NCI-H82 (cell line): ENCODE measurements at places on chromosomes 5 and 9.
A peak's percentile ranks its signal among the peaks of the same experiment; 100 is the strongest.

- no peak for DNase-seq
These were observed 8.3 kb upstream of the TIFAB start for GRCh38 chr5:135460246-135461033.

DNA sequence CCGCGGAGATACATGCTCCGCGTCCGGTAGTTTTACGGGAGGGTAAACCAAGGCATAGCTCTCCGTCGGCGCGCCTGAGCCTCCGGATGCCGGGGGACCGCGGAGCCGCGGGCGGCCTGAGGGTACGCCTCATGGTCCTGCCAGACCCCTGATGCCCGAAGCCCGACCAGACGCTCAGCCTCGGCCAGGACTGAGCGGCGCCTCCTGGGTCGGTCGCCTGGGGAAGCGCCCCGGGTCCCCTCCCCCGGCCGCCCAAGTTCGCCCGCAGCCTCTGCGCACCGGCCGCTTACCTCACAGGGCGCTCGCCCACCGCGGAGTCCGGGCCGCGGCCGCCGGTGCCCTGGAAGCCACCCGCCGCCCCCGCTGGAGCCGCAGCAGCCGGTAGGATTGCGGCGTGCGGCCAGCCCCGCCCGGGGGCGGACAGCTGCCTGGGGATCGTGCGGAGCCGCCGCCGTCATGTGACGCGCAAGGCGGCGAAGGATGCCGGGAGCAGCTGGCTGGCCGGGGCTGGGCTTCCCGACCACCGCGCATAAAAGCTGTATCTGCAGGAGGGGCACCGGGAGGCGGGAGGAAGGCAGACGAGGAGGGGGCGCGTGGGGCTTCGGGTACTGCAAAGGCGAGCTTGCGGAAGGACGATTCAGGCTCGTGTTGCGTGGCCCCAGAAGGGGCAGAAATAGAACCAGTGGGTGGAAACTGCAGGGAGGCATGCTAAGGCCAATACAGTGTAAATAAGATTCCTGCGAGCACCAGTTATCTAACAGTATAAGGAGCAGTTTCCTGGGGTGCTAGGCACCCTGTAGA is at the start of gene FBXO10:
FBXO10 (minus strand) TSS at position 460 of the 801 bp plus-strand sequence. CDS start 34,612 bp downstream, outside the sequence.
- DNase-seq, result peak; percentile 92

GRCh38 chr9:113993838-113994540 is 84.1 kb downstream of the AMBP start:
- no peak for DNase-seq

- no peak for DNase-seq
These were observed 18.1 kb downstream of the LCP2 start for GRCh38 chr5:170279459-170279817.

DNA sequence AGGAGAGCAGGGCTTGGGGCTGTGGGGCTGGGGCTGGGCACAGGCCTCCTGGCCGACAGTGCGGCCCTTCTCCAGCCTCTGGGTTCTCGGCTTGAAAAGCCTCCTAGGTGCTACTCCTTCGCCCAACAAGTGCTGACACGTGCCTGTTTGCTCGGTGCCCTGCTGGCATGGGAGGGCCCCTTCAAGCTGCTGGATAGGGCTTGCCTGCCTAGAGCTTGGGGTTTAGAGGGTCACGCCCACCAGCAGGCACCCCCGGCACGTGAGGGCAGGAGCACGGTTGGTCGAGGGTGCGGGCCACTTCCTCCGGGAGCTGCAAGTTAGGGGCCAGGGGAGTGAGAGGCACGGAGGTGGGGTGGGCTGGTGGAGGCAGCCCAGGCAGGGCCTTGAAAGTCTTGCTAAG is 106.2 kb downstream of the RXRA start:
- DNase-seq, result no peak

- DNase-seq, result no peak
These were observed 99.1 kb upstream of the SMC5 start for GRCh38 chr9:70159630-70160029.

DNA sequence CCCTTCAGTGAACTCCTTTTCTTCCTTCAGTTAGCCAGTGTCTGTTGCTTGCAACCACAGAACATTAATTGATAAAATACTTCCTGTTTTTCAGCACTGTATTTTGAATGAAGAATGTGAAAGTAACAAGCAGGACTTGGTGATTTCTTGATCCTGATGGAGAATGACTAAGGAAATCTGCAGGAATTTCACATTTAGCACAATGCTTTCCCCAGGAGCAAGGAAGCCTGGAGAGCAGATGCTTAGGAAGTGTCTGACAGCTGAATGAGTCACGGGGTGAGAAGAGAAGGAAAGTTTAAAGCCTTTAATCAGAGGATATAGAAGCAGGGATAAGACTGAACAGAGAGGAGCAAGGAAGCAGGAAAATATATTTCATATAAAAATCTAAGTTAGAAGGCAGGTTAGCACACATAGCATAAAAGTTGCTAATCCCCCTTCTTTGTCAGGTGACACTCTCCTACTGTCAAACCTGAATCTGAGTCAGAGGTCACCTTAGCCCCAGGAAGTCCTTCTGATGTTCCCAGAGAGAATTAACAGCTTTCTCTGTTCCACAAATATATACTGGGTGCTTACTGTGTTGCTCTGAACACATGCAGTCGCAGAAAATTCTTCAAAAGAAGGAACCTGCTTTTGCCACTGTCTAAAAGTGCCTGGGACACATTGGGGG is 59.7 kb downstream of the GNA14 start:
- DNase-seq, result peak; percentile 32

DNA sequence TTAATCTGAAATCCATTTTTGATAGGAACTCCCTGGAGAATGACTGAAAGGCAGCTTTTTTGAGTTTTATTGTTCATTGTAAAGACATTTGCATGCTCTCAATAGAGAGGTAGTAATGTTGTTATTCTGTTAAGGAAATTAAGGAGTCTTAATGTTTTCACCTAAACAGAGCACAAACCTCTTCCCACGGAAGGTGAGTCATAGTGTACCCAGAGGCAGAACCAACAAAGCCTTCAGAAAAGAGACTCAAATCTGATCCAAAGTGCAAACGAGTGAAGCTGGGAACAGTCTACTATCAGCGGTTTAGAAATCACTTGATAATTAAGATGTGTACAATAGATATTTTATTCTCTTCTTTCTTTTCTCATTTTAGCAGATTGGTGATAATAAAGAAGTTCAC is 470.5 kb downstream of the PLK2 start:
- DNase-seq, result no peak
